SK-N-SH (cell line): ENCODE measurements at places on chromosomes 12 and 14.

DNA sequence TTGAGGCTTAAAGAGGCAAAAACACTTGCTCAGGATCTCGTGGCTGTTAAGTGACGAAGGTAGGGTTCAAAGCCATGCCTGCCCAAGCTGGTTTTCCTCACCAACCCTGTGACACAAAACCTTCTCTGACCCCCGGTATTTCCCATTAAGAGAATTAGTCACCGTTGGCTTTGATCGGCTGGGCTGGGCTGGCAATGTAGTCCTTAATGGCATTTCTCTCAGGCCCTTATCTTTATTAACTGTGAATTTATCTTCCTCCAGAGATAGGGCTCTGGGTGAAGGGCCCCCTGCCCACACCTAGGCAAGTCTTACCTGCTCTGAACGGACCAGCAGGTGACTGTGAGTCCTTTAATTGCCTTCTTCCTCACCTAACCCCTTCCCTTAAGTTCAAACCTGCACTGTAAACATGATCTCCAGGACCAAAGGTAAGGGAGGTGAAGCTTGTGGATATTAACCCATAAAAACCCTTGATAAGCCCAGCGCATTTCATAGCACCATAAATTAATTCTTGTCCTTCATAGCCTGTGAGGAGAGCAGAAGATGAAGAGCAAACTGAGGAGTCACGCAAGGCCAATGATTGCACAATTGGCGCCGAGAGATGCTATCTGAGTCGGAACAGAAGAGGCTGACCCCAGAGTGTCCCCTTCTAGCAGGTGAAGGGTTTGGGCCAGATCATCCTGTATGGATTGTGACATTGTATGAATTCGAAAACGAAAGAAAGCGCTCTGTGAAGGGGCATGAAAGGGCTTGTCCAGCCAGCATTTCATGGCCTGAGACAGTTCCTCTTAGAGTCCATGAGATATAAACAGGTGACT lies 790.8 kb upstream of the TBX3 start:
- no peak overlapping the region for H3K4me3 ChIP-seq
- H3K36me3 ChIP-seq: no peaks in the 10 kb centered on the region
- H3K27ac ChIP-seq: no peak overlapping the region
- no peak for DNase-seq

GRCh38 chr12:89686311-89686710 lies 22.3 kb downstream of the ATP2B1 start:
- no peaks in the 10 kb centered on the region for H3K27me3 ChIP-seq
- no peak for DNase-seq
- H3K4me1 ChIP-seq: no peaks in the 10 kb centered on the region

DNA sequence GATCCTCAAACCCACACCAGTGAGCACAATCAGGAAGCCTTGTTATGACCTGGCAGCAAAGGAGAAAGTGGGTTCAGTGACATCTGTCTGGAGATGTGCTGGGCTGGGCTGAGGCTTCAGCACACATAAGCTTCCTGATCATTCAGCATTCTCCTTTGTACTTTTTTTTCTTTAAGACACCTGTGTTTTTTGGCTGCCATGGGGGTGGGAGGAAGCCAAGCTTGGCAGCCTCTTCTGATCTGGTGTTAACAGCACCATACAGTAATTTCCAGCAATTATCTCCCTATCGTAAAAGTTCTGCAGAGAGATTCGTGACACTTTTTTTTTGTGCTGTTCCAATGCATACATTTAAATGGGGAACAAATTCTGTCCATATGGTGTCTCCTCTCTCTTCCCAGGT lies 38.9 kb upstream of the RASSF3 start:
- no peak overlapping the region for H3K4me3 ChIP-seq
- H3K36me3 ChIP-seq: no peaks in the 10 kb centered on the region
- no peak for DNase-seq
- H3K27me3 ChIP-seq: no peaks in the 10 kb centered on the region
- no peaks in the 10 kb centered on the region; the same call in 1 of the 2 replicates for H3K4me1 ChIP-seq
- H3K27ac ChIP-seq: no peak overlapping the region

- H3K4me1 ChIP-seq: peaks cover 8% of the 10 kb centered on the region
- H3K27ac ChIP-seq: no peak overlapping the region
- DNase-seq: no peak
- no peaks in the 10 kb centered on the region for H3K27me3 ChIP-seq
- no peaks in the 10 kb centered on the region for H3K36me3 ChIP-seq
Measured at GRCh38 chr12:103421402-103421801, 74.4 kb downstream of the C12orf42 start.

DNA sequence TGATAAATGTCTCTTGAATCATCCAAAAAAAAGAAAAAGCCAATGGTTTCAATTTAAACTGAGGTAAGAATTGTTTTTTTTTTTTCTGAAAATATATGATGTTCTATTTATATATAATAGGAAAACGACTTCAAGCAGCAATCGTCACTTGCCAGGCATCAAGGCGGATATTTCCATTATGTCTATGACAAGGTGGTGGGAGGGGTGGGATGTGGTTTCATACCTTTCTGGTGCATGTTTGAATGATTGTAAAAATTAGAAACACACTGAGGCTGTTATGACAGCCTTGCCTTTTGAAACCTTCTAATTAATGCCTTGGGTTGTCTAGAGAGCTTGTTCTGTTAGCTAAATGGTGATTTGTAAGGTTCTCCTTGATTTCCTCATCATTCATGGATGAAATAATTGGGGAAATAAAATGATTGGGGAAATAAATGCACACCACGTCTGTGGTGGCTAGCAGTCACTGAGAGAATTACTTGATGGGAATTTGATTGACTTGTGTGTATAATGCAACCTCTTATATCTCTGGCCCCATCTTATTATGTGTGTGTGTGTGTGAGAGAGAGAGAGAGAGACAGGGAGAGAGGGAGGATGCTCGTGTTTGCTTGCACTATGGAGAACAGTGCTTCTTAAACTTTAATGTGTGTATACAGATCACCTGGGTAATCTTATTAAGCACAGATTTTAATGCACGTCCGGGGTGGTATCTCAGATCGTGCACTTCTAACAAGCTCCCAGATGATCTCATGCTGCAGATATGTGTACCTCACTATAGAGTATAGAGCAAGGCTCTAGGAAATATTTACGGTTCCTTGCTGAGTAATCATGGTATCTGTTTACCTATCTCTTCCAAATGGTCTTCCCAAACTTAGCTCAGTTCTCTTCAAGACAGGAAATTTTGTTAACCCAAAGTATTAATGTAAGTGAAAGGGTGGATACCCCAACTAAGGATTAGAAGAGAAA lies 502.6 kb downstream of the DIO2 start:
- H3K27ac ChIP-seq: no peak overlapping the region
- no peaks in the 10 kb centered on the region for H3K4me1 ChIP-seq
- no peak for DNase-seq
- no peak overlapping the region; the same call in 1 of the 2 replicates for H3K4me3 ChIP-seq
- no peaks in the 10 kb centered on the region for H3K27me3 ChIP-seq

- no peak overlapping the region for H3K27ac ChIP-seq
- no peak overlapping the region for H3K4me3 ChIP-seq
- H3K4me1 ChIP-seq: peaks cover 3% of the 10 kb centered on the region
- H3K27me3 ChIP-seq: no peaks in the 10 kb centered on the region
- no peak for DNase-seq
- peaks cover 4% of the 10 kb centered on the region for H3K36me3 ChIP-seq
Measured at GRCh38 chr12:50640321-50640939, 123.5 kb upstream of the ATF1 start.

- peak overlapping the region; percentile 39; the same call in 1 of the 2 replicates for H3K27ac ChIP-seq
- no peak for DNase-seq
- H3K4me1 ChIP-seq: no peaks in the 10 kb centered on the region; the same call in 1 of the 2 replicates
- H3K4me3 ChIP-seq: no peak overlapping the region
- no peaks in the 10 kb centered on the region for H3K36me3 ChIP-seq
Measured at GRCh38 chr12:88472775-88473174, 107.5 kb downstream of the KITLG start.

DNA sequence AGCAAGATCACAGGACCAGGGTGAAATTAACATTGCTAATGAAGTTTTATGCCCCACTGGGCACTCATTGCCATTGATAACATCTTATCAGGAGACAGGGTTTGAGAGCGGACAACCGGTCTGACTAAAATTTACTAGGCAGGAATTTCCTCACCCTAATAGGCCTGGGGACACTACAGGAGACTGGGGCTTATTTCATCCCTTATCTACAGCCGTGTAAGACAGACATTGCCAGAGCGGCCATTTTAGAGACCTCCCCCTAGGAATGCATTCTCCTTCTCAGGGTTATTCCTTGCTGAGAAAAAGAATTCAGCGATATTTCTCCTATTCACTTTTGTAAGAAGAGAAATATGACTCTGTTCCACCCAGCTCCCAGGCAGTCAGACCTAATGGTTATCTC lies 8.3 kb downstream of the OR4K17 start:
- H3K27ac ChIP-seq: no peak overlapping the region
- H3K4me3 ChIP-seq: no peak overlapping the region
- DNase-seq: no peak
- no peaks in the 10 kb centered on the region for H3K27me3 ChIP-seq
- no peaks in the 10 kb centered on the region for H3K4me1 ChIP-seq

DNA sequence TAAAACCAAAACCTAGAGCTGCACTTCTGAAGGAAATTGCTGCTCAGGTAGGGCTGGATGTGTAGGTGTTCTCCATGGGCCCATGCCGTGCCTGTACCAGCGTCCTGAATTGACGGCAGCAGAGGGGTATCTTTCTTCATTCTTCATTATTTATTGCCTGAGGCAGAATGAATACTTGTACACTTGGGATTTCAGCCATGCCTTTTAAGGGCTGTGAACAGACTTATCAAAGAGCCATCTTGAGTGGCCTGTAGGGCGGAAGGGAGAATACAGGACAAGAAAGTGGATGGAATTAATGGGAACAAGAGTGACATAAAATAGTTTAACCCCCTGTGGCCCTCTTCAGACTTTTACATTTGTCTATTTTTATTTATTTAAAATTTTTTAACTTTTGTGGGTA lies 61.4 kb downstream of the RASSF3 start:
- peaks cover 64% of the 10 kb centered on the region for H3K4me1 ChIP-seq
- peak overlapping the region; percentile 56; the same call in 1 of the 2 replicates for H3K27ac ChIP-seq
- H3K4me3 ChIP-seq: no peak overlapping the region

DNA sequence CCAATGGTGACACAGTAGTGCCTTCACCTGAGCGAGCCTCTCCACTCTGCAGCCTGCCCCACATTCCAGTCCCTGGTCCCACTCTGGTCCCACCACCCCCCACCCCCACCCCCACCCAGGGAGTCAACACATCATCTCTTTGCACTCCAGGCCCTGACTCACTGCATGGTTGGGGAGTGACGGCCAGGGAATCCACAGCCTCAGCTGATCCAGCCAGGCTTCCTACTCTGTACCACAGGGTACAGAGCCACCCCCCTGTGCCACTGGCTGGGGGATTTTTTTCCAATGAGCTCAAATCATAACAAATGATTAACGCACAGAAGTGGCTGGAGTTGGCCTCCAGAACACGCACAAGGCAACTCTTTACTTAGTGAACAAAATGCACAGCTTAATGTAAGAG lies 233.7 kb downstream of the NTF3 start:
- H3K27ac ChIP-seq: no peak overlapping the region
- H3K4me3 ChIP-seq: no peak overlapping the region
- H3K27me3 ChIP-seq: no peaks in the 10 kb centered on the region
- no peaks in the 10 kb centered on the region for H3K36me3 ChIP-seq
- DNase-seq: no peak
- H3K4me1 ChIP-seq: no peaks in the 10 kb centered on the region

DNA sequence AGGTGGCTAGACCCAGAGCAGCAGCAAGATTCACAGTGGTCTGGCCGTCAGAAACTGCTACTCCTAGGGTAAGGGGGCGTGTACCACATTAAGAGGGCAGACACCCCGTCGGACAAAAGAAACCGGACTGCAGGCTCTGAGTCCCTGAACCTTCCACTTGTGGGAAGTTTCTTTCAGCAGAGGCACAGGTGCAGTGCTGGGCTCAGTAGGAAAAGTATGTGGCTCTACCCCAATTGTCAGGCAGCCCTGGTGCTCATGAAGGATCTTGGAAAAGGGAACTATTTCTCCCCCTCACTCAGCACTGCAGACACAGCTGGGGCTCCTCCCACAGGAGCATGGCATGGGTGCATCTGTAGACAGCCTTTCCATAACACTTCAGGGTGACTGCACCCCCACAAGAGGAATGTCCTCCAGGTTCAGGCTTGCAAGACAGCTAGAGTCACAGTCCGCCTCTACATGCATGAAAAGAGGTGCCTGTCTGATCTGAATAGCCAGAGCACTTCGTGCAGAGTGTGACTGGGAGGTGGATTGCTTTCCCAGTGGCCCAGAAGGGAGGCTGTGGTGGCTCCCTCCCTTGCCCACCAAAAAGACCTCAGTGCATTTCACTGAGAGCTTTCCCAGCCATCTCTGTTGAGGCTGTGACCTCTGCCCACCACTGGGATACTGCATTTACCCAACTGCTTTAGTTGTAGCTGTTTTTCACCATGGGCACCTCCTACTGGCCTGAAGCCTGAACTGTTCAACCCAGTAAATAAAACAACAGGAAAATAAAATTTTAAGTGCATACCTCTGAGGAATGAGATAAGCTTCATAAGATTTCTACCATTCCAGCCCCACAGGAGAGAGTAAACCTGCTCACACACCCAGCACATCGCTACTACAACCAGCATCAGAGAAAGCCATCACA lies 14.2 kb downstream of the CEP128 start:
- H3K27ac ChIP-seq: no peak overlapping the region
- no peak for DNase-seq
- H3K36me3 ChIP-seq: peaks cover 5% of the 10 kb centered on the region
- no peak overlapping the region for H3K4me3 ChIP-seq
- peaks cover 19% of the 10 kb centered on the region for H3K4me1 ChIP-seq
- no peaks in the 10 kb centered on the region for H3K27me3 ChIP-seq

DNA sequence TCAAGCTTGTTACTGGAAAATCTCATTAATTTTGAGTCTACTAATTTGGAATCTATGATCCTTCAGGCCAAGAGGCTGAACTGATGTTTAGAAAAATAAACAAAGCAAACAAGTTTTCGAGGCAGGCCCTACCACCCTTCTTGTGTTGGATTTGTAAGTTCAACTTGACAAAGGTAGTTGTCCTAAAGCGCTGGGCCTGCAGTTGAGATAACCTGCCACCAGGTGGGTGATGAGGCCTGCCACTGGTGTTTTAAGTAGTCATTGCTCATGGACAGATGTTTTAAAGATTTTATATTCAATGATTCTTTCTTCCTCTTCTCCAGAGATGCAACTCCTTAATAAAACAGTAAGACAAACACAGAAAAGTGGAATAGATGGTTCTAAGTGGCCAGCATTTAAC lies 19.4 kb downstream of the ACVRL1 start:
- no peaks in the 10 kb centered on the region for H3K27me3 ChIP-seq
- H3K4me1 ChIP-seq: no peaks in the 10 kb centered on the region
- no peak overlapping the region for H3K4me3 ChIP-seq
- no peaks in the 10 kb centered on the region for H3K36me3 ChIP-seq
- no peak overlapping the region for H3K27ac ChIP-seq

DNA sequence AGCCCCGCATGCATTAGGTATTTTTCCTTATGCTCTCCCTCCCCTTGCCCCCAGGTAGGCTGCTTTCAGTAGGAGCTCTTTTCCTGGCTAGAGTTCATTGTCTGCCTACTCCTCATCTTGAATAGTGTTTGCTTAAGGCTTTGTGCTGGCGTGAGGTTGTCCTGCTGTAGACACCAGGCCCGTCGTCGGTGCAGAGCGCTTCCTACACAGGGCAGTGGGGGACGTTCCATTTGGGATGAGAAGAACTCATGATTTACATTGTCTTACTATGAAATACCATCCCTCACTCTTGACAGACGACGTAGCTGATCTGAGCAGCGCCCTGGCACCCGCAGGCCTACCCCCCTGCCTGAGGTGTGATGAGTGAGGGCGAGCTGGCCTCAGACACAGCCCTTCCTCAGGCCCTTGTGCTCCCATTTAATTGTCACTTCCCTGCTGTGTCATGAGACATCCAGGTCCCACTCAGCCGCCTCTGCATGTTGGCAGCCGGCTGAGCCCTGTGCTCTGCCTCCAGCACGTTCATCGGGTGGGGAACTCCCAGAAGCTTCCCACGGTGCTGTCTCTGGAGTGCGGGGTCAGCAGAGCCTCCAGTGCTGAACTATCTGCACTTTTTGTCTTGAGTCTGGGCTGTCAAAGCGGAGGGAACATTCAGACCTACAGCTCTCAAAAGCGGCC lies 76.0 kb downstream of the WDR20 start:
- no peaks in the 10 kb centered on the region for H3K4me1 ChIP-seq
- no peak overlapping the region for H3K4me3 ChIP-seq
- DNase-seq: no peak
- no peak overlapping the region; the same call in 1 of the 2 replicates for H3K27ac ChIP-seq
